ENCODE measurements at places on chromosomes 12 and 14.
A peak's percentile ranks its signal among the peaks of the same experiment; 100 is the strongest.

- peak; percentile 89 for DNase-seq
Measured at GRCh38 chr12:48351022-48351708, 446 bp upstream of the ZNF641 start.

- DNase-seq = no peak
Measured at GRCh38 chr14:59377491-59377890, 87.7 kb downstream of the GPR135 start.

GRCh38 chr14:80955416-80955941 lies at the start of gene TSHR:
Gene TSHR, plus strand, starts transcription at chr14:80955621. Its CDS starts 60 bp downstream, at chr14:80955681.
- peak; percentile 54 for DNase-seq

GRCh38 chr12:47234576-47235141 lies 154.9 kb upstream of the AMIGO2 start:
- no peak for DNase-seq

DNA sequence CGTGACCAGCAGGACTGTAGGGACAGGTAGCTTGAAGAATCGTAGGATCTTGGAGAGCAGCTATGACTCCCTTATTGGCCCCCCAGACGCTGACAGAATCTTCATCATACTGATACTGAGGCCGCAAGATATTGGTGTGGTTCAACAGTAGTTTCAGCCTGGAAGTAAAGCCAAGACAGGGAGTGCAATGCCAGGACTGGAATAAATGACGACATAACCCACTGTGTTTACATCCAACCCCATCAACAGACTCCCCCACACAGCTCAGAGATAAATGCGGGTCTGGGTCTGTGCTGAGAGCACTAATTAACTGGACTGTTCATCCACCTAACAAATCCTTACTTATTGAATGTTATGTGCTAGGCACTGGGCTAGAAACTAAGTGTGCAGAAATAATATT lies 16.6 kb downstream of the NOXRED1 start:
- no peak for DNase-seq

GRCh38 chr12:114408471-114408885 lies 2.5 kb upstream of the TBX5 start:
- DNase-seq = no peak

DNA sequence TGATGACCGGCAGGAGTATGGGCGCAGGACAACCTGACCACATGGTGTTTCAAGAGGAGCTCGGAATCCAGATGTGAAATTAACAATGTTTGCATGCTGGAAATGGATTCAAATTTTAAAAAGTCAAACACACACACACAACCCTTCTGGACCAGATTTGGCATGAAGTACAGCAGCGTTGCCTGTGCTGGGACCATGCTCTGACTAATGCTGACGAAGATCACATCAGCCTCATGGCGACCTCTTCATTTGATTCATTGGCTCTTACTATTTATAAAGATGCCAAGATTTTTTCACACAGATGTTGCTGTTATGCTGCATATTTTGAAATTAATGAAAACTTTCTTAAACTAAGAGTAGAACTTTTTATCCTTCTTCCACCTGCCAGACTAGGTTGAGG lies 926.6 kb upstream of the TMEM132C start:
- no peak for DNase-seq

GRCh38 chr14:73712071-73712506 lies 2.1 kb downstream of the PNMA1 start:
- peak; percentile 20 for DNase-seq

DNA sequence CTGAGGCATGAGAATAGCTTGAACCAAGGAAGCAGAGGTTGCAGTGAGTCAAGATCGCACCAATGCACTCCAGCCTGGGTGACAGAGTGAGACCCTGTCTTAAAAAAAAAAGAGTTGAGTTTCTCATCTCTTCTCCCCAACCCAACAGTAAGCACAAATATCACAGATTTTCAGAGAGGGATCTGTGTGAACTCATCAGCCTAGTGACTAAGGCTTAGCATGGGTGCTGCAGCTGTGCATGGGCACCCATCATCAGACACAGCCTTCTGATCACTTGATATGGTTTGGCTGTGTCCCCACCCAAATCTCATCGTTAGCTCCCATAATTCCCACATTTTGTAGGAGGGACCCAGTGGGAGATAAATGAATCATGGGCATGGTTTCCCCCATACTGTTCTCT lies 298.9 kb downstream of the PCNX1 start:
- no peak for DNase-seq

DNA sequence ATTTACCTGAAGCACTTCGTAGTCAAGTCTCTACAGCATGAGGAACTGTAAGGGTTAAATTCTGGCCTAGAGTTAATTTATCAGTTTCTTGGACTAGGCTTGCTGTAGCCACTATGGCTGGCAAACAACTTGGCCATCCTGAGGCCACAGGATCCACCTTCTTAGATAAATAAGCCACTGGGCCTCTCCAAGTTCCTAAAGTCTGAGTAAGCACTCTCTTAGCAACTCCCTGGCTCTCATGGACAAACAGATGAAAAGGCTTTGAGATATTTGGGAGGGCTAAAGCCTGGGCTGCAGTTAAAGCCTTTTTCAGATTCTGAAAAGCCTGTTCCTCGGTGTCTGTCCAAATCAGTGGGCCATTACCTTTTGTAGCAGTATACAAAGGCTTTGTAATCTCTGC lies 675.0 kb downstream of the TMEM121 start:
- DNase-seq = no peak

Data from retina (tissue), 1 donor.